ENCODE measurements at places on chromosomes 7 and 10.

DNA sequence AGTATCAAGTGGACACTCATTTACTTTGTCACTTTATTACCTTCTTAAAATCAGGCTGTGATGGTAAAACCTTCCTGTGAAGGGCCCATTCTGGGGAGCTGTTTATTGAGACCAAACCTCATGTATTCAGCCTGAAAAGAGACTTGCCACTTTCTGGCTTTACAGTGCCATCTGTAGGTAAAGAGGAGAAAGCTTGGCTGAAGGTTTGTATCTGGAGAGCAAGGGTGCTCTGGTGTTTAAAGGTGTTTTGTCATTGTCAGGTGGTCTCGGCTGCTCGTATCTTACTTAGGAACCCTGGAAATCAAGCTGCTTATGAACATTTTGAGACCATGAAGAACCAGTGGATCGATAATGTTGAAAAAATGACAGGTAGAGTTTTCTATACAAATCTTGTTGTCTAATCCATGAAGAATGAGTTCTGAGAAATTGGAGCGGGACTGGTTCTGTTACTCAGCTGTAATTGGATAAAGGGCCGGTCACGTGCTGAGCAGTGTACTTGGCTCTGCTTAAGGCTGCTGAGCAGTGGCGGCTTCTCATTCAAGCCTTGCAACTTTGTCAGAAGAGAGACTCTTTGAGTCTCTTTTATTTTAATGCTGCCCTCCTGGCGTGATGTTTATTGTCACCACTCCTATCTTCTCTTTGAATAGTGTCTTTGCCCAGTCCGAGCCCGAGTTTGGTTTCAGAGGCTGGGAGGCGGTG lies 46.9 kb downstream of the AP3M1 start:
- no peak for DNase-seq

- DNase-seq, result no peak
Observed at GRCh38 chr10:117656385-117657367, 114.1 kb downstream of the EMX2 start.

DNA sequence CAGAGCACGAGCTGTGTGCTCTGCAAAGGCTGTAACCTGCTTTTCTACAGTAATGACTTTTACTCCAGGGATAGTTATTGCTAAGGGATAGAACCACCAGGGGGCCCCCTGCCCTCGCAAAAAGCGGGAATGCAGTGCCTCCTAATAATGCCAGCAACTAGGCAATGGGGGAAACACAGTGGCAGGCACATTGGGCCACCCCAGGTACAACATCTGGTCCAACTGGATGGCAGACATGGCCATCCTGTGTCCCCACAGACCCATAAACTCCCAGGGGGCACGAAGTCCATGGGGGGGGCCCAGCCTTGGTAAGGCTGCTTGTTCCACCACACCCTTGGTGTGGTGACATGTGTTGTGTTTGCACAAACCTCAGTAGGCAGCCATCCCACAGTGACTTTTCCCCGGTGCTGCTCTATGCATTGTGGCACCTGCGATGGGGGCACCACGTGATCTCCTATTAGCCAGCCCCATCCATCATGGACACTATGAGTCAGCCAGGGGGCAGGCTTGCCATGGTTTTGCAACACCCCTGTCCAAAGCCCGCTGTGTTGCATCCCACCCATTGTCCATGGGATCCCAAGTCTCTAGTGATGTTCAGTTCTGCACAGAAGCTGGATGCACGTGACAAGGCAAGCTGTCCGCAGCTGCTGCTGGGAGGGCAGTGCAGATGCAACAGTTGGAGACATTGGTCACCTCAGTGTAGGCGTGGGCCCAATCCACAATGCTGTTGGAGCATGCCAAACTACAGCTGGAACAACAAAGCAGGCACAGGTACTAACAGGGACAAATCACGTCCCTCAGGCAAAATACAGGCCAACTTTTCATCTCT lies 84.0 kb downstream of the ANLN start:
- no peak for DNase-seq

GRCh38 chr7:116679500-116679899 lies 7.5 kb downstream of the MET start:
- no peak for DNase-seq

- no peak for DNase-seq
Observed at GRCh38 chr10:122471531-122472177, 10.3 kb downstream of the HTRA1 start.

DNA sequence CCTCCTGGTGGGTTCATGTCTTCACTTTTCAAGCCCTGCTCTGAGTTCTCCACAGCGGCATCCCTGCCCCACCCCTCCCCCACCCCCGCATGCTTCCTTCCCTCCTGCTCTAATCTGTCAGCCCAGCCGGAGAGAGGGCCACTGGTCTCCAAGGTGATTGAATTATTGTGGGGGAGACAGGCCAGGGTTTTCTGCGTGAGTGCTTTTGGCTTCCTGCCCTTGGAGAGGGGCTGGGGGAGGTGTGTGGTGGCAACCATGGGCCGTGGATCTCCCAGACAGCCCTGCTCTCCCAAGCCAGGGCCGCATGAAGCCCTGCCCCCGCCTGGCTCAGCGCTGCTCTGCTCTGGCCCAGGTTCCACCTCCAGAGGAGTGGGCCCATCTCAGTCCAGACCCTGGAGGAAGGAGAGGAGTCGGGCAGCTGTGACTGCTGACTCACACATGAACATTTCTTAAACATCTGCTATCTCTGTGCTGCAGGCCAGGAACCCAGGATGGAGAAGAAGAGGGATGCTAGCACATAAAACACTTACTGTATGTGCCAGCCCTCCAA lies 109.9 kb downstream of the ZMIZ1 start:
- no peak for DNase-seq

DNA sequence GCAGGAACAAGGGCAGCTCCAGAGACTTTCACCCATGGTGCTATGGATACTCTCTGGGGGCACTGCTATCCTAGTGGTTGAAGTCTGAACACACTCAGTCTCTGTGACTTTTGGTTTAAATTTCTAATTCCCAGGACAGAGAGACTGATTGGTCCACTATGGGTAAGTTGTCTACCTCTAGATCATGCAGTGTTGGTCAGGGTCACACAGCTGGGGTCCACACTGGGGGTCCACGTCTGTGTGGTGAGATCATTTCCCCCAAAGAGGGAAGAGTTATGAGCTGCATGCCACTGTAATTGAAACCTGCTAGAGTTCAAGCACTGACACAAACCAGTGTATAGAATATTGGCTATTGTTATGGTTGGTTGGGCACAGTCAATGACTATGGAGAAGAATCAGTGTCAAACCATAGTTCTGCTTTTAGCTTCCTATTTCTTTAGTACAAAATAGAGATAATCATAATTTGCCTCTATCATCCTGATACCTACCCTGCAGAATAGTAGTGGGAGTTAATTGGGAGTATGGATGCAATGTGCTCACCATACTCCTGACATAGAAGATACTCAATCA lies 101.6 kb downstream of the PRTFDC1 start:
- no peak for DNase-seq

- peak; percentile 74 for DNase-seq
Observed at GRCh38 chr10:101018600-101019439, 12.1 kb downstream of the PDZD7 start.

GRCh38 chr7:35828817-35829216 lies 28.0 kb downstream of the SEPTIN7 start:
- DNase-seq, result no peak

GRCh38 chr10:73859784-73860491 lies 14.4 kb downstream of the CAMK2G start:
- no peak for DNase-seq

DNA sequence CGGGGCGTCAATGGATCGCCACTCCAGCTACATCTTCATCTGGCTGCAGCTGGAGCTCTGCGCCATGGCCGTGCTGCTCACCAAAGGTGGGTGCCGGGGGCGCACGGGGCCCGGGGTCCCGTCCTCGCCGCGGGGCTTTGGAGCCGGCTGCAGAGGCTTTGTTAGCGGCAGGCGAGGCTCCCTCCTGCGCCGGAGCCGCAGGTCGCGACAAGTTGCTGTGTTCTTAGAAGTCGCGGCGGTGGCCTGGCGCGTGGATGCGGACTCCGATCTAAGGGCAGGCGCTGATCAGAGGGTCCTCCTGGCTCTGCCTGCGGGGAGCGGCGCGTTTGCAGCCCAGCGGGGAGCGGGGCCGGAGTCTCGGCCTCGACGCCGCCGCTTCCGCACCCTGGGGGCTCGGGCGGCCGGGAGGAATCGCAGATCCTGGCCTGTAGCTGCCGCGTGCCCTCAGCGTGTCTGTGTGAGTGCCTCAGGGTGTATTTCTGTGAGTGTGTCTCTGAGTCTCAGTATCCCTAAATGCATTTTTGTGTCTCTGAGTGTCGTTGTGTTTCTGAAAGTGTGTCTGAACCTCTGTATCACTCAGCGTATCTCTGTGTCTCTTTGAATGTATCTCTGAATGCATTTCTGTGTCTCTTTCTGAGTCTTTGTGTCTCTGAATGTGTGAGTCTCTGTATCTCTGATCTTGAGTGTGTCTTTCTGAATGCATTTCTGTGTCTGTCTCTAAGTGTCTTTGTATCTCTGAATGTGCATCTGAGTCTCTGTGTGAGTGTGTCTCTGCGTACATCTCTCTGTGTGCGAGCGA lies 766 bp downstream of the BAMBI start:
- no peak for DNase-seq

GRCh38 chr10:91887272-91888076 lies 21.8 kb downstream of the FGFBP3 start:
- peak; percentile 20 for DNase-seq

- DNase-seq, result no peak
Observed at GRCh38 chr7:95662987-95663386, 66.7 kb upstream of the PDK4 start.

GRCh38 chr7:141551782-141552181 lies 572 bp downstream of the AGK start:
- DNase-seq, result no peak

GRCh38 chr7:129989466-129989865 lies 36.7 kb upstream of the UBE2H start:
- peak; percentile 43 for DNase-seq

Data from stimulated activated CD4-positive, alpha-beta T cell treated with anti-CD3 and anti-CD28 coated beads, TNF-alpha, amount 100 ng/mL, for 48 hours (primary cell).